ENCODE measurements at places on chromosomes 12 and 14.

DNA sequence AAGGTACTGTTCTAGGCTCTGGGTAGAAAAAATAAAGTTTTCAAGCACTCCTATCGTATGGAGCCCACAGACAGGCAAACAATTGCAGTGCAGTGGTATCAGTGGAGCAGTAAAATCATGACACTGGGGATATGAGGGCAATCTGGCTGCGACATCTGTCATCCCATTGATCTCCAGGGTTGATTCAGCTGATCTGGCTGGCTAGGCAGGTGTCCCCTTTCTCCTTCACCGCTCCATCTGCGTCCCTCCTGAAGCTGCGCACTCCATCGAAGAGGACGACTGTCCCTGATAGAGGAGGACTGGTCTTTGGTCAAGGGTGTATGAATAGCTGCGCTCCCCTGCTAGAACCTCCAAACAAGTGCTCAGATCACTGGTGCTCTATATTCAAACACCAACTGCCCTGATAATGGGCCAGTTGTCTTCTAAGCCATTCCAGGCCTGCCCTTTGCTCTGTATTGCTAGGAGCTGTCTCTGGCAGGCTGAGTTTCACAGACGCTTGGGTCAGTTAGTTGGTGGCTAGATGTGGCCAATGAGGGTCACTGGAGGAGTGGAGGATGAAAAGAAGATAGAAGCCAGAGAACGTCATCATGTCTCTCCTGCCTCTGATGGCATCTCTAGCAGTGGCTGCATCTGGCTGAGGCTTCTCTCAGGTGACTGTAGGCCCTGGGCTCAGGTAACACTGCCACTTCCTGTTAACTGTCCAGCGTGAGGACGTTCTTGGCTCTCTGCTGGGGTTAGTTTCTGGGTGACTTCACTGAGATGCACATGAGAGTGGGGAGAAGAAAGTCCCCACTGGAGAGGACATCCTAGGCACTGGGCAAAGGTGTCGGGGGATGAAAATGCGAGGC is 205.0 kb upstream of the FOXN3 start:
- DNase-seq, result no peak

DNA sequence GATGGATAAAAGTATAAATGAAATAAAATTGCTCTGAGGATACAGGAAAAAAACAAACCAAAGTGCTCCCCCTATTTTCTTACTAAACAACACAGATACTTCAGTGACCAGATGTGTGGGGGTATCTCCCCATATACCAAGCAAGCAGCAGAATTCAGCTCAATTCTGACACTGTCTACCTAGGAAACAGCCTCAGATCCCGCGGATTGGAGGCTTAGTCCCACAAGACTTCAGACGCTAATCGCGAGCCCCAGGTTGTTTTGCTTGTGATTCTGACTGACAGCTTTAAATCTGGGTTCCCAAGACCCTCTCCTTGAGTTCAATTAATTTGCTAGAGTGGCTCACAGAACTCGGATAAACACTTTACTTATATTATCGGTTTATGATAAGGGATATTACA is 17.3 kb downstream of the NFKBIA start:
- no peak for DNase-seq

- peak; percentile 3 for DNase-seq
Observed at GRCh38 chr12:108907839-108908351, 28.0 kb downstream of the DAO start.

GRCh38 chr14:73238424-73238852 is 1.1 kb downstream of the PAPLN start:
- peak; percentile 91 for DNase-seq

- no peak for DNase-seq
Observed at GRCh38 chr14:103925316-103925715, 2.9 kb upstream of the TDRD9 start.

DNA sequence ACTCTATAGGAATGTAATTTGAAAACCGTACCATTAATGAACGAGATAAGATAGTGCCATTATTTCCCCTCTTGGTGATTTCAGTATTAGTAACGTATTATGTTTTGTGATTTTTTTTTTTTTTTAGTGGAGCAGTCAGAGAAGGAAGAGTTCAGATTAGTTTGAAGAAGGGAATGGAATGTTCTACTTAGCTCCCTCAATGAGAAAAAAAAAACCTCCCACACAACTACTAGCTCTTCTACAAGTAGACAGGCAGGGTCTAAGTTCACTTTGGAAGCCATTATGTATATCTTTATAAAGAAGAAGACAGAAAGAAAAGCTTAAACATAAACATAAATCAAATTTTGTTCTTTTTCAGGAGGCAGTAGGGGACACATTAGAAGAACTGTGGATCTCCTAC is 27.3 kb downstream of the PNMA1 start:
- no peak for DNase-seq

GRCh38 chr14:103767336-103767894 is 51.8 kb downstream of the ZFYVE21 start:
- DNase-seq, result no peak

- DNase-seq, result peak; percentile 22
Observed at GRCh38 chr12:51345681-51346080, 798 bp downstream of the CELA1 start.

GRCh38 chr14:64680013-64680713 is 24.1 kb upstream of the PLEKHG3 start:
- DNase-seq, result no peak

GRCh38 chr12:121996050-121996944 is 25.4 kb upstream of the BCL7A start:
- no peak for DNase-seq

GRCh38 chr12:101707131-101707782 is 9.8 kb downstream of the CHPT1 start:
- no peak for DNase-seq

- peak; percentile 88 for DNase-seq
Observed at GRCh38 chr12:108618079-108618952, 15.4 kb downstream of the SELPLG start.

DNA sequence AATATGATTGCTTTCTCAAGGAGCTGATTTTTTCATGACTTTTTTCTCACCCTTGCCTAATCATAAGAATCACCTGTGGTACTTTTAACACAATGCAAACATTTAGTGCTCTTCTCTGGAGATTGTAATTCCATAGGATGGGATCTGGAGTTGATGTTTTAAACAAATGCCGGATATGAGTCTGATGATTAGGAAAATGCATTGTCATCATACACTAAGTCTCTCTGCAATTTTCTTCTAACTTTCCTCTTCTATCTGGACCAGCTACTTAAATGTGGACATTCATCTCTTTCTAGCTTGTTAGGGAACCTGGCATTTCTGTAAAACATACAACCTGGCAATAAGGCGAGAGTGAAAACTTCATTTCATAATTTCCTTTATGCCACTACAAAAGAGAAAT is 23.5 kb downstream of the PMCH start:
- no peak for DNase-seq

DNA sequence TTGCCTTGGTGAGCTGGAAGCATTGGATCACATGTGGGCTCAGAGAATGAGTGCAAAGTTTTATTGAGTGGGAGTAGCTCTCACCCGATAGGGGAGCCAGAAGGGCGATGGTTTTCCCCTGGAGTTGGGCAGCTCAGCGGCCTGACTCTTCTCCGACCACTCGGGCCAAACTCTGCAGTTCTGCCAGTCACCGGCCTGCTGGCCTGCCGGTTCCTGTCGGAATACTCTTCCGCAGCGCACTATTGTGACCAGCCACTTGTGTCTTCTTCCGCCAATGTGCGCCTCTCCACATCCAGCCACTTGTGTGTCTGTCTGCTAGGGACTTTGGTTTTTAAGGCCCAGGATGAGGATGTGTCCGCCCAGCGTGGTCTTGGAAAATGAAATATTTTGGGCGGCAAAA is 43.5 kb upstream of the PRKD1 start:
- DNase-seq, result no peak

DNA sequence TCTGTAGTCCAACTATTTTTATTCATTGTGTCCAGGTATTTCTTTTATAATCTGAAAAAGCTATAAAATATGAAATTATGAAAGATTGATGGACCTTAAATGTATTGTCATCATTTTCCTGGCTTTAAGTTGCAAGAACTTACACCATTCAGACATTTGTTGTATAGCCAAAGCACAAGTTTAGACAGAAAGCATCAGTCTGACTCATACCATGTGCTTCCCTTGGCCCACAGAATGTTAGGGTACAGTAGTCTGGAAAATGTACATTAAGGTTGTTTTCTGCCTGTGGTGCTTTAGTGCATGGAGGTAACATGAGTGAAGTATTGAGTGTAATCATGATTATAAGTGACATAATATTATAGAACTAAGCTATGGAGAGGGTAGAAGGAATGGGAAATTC is 1002.5 kb downstream of the BCL11B start:
- no peak for DNase-seq

DNA sequence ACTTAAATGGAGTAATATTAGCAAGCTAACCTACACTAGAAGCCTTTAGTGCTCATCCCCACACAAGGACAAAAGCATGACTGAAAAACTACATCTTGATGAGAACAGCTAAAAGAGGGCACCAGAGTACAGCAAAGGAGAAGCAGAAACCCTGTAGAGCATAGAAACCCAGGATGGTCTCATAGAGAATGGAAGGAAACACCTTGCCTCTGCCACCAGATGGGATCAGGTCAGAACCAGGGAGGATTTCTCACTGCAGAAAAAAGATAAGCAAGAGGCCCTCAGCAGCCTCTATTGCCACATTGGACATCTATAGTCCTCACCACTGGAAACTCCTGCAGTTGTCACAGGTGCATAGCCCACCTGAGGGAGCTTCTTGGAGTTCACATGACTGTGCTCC is 13.6 kb upstream of the ZNF705A start:
- no peak for DNase-seq

DNA sequence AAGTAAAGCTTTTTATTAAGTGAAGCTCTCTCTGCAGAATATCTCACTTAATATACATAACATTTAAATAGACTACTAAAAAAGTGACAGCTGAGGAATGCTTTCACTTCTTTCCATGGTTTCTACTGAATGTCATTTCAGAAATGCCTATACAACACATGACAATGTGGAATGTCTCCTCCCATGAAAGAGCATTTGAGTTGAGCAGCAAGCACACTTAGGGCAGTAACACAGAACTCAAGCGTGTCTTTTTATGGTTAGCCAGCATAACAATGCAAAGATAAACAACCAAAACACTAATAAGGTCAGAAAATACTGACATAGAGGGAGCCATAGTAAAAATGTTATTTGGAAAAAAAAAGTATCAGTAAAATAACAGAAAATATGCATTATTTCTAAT is 9.4 kb downstream of the PPP1R12A start:
- DNase-seq, result peak; percentile 48

DNA sequence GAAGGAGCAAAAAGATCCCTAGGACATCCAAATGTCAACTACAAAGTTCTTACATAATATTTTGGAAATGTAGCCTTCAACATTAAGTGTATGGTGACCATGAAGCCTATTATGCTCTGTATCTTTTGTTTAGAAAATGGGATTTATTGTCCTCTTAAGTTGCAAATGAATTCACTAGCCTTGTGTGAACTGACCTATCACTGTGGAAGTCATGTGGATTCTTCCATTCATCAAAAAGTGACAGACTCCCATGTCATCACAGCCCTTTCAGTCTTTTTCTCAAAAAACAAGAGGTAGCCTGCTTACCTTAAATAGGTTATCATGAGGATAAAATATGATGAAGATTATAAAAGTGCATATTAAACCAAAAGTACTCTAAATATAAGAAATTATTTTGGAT is 179.9 kb downstream of the GRIP1 start:
- no peak for DNase-seq

GRCh38 chr14:37642125-37642524 is 46.7 kb downstream of the TTC6 start:
- no peak for DNase-seq

DNA sequence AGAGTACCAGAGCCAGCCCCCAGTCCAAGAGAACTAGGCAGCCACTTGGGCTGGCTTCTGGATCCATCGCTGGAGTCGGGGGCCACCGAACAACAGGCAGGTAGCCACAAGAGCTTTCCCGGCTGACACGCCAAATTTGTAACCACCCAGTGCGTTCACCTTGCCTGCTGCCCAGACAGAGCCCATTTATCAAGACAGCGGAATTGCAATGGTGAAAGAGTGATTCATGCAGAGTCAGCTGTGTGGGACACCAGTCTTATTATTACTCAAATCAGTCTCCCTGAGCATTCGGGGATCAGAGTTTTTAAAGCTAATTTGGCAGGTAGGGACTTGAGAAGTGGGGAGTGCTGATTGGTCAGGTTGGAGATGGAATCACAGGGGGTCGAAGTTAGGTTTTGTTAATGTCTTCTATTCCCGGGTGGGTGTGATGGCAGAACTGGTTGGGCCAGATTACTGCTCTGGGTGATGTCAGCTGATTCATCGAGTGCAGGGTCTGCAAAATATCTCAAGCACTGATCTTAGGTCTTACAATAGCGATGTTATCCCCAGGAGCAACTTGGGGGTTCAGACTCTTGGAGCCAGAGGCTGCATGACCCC is 64.3 kb downstream of the PDE6H start:
- DNase-seq, result no peak

DNA sequence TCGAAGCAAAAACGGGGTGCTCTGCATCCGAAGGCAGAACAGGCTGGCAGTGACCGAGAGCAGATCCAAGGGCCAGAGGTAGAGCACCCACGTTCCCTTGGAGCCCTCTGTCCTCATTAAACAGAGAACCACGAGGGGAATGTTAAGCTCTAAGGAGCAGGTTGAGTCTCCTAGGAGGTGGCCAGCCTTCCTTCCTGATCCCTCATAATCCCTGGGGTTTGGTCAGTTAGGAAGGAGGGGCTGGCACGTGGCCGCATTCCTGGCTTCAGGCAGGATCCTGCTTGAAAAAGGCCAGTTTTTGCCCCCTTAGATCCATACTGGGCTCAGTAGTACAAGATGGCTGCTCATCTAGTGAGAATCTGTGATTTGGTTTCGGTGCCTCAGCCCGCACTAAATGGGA is 57.2 kb downstream of the SLC24A4 start:
- DNase-seq, result no peak

GRCh38 chr12:56029666-56030293 is 8.9 kb downstream of the IKZF4 start:
- DNase-seq, result peak; percentile 67

- peak; percentile 90 for DNase-seq
Observed at GRCh38 chr14:58817846-58818245, 180.1 kb downstream of the DACT1 start.

GRCh38 chr12:15648558-15648957 is 140.6 kb downstream of the EPS8 start:
- no peak for DNase-seq

DNA sequence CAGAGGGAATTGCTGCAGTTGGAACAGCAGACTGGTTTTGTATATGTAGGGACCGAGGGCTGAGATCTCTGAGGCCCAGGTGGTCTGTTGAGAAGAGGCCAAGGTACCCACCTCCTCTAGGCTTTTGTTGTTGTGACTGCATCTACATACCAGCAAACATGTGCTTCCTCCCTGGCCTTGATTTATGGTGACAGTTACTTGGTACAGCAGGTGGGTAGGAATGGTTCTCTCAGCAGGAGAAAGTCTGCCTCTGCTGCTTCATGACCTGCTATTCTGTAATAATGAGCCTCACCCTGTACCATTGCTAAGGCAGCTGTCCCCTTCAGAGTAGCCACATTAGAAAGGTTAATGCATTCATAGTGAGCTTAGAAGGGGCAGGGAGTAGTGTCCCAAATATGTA is 196.7 kb upstream of the PELI2 start:
- DNase-seq, result no peak

DNA sequence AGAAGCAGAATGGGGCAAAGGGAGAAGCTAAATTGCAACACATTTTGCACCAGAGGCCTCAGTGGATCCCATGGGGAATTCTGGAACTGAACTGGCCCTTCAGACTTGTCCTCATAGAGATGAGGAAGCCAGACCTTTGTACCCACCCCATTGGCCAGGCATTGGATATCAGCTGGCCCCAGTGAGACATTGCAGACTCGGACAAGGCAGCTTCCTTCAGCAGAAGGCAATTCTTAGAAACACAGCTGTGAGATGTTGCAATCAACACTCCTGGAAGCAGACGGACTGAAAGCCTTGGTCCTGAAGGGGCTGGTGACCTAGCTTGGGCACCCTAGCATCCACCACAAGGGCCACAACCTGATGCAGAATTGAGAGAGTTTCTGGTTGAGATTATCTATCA is 218.1 kb downstream of the MSRB3 start:
- DNase-seq, result no peak
